ENCODE measurements at places on chromosomes 2 and 18. TPM values are rescaled to one million over a fixed set of nuclear protein-coding genes. Genes with fewer than 3 reads are reported as not detected.

The TANK gene
- 57.7 TPM for total RNA-seq

- no peaks in the 10 kb centered on the region for H3K4me1 ChIP-seq
- H3K36me3 ChIP-seq: no peaks in the 10 kb centered on the region
- no peak overlapping the region for H3K27ac ChIP-seq
- no peaks in the 10 kb centered on the region for H3K27me3 ChIP-seq
- no peak for DNase-seq
These were observed 138.7 kb downstream of the CDH20 start for GRCh38 chr18:61471942-61472341.

GRCh38 chr2:88247531-88247930, 77.4 kb downstream of the THNSL2 start:
- no peaks in the 10 kb centered on the region for H3K36me3 ChIP-seq
- no peak overlapping the region for H3K27ac ChIP-seq
- no peak overlapping the region for H3K4me3 ChIP-seq
- no peaks in the 10 kb centered on the region for H3K4me1 ChIP-seq

DNA sequence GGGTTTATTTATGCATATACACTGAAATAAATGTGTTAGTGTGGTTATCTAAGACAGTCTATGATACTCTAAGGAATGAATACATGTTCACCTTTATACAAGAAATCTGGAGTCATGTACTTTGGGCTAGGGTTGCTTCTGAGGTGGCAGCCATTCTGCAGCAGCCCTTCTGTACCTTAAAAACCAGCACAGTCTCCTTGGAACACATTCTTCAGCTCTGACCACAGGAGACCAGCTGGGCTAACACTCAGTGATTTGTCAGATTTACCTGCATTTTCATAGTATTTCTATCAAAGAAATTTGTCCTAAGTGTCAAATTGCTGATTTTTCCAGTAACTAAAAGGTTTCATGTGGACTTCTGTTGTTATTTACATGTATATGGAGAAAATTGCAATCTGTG, 167.7 kb downstream of the CAMKMT start:
- H3K27ac ChIP-seq: no peak overlapping the region
- no peaks in the 10 kb centered on the region for H3K36me3 ChIP-seq
- DNase-seq: no peak
- H3K4me3 ChIP-seq: no peak overlapping the region

- H3K27me3 ChIP-seq: peaks cover 4% of the 10 kb centered on the region
- H3K27ac ChIP-seq: no peak overlapping the region
These were observed 43.6 kb downstream of the QPCT start for GRCh38 chr2:37388074-37388473.

- H3K27me3 ChIP-seq: no peaks in the 10 kb centered on the region
- H3K36me3 ChIP-seq: no peaks in the 10 kb centered on the region
- H3K4me3 ChIP-seq: no peak overlapping the region
- DNase-seq: no peak
- H3K27ac ChIP-seq: no peak overlapping the region
- no peaks in the 10 kb centered on the region for H3K4me1 ChIP-seq
These were observed 5.1 kb upstream of the CALCRL start for GRCh38 chr2:187453078-187453641.
